ENCODE measurements at places on chromosomes 7 and 10.

DNA sequence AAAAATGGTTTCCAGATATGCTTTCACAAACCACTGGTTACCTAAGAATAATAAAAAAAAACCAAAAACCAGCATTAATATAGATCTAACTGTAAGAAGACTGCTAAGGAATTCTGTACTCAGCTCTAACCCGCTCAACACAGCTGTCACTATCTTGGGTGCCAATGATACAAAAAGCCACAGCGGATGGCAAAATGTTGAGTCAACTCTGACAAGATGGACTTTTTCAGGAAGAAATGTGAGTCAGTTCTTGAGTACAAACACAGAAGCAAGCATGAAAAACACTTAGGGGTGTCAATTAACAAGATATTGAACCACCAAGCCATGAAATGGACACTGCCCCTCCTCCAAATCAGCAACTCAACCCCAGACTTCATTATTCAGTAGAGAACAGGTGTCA is 55.0 kb downstream of the CTTNBP2 start:
- DNase-seq: no peak

DNA sequence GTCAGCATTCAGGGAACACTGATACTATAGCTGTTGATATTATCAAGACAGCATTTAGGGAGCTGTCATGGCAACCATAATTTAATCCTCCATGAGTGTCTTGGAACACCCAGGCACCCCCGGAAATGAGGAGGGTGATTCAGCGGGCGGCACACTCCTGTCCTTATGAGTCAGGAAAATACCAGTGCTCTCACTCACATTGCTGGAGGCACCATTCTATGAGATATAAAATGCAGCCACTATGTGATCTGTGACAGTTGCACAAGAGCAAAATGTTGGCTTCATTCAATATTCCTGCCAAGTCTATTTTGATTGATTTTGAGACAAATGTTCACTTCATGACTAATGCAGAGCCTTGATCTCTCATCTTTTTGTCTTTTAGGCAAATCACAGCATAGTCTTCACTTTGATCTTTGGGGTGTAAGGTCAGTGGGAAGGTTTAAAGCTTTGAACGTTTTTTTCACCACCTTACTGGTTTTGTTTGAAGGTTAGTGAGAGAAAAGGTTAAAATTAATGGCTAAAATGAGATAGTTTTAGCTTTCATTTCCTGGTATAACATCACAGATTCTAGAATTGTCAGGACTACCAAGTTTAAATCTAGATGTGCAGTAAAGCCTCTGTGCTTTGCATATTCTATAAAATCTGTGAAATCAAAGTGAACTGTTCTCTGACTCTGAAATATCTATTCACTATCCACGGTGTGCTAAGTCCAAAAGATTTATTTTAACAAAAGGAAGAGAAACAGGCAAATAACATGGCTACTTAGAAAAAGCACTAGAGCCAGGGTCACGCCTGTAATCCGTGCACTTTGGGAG is 12.4 kb upstream of the ARHGAP12 start:
- no peak for DNase-seq

DNA sequence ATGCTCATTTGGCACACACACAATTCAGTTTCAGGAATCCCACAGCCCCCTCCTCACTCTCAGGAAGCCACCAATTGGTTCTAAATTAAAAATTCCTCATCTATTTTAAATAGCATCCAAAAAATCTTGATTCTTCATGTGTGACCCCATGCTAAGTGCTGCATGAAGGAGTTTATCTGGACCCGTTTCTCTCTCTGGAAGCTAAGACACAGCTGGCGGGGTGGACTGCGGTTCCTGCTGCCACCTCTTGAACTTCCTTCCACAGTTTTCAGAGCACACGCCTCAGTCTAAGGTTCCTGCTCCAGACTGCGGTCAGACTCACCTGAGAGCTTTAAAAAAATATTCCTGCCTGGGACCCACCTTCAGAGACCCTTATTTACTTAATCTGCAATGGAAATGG is 34.5 kb downstream of the LYZL1 start:
- no peak for DNase-seq

GRCh38 chr10:94143261-94143660 is 149.5 kb downstream of the PLCE1 start:
- DNase-seq: no peak

- no peak for DNase-seq
Observed at GRCh38 chr10:11276449-11276990, 258.8 kb downstream of the CELF2 start.

- DNase-seq: no peak
Observed at GRCh38 chr7:156218544-156219306, 406.5 kb upstream of the SHH start.

DNA sequence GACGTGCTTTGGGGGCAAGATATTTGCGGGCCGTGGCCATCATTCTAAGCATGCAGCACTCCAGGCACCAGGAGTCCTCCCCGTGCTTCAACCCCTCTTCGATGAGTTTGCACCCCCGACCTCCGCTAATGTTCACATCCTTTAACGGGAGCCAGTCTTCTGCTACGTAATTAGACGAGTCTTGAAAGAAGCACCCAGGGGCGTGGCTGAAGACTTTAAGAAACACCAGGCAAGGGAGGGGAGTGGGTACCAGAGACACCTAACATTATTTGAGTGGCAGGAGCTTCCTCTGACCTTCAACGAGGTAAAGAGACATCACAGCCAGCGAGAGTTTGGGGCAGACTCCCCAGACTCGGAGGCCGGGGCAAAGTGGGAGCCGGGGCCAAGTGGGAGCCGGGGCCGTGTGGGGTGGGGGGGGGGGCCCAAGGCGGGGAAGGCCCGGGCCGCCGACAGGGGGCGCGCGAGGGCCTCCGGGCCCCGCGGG is 31.1 kb upstream of the TOMM7 start:
- no peak for DNase-seq
